Tibial nerve (tissue), 4 donors: ENCODE measurements at places on chromosomes 3 and 15.

DNA sequence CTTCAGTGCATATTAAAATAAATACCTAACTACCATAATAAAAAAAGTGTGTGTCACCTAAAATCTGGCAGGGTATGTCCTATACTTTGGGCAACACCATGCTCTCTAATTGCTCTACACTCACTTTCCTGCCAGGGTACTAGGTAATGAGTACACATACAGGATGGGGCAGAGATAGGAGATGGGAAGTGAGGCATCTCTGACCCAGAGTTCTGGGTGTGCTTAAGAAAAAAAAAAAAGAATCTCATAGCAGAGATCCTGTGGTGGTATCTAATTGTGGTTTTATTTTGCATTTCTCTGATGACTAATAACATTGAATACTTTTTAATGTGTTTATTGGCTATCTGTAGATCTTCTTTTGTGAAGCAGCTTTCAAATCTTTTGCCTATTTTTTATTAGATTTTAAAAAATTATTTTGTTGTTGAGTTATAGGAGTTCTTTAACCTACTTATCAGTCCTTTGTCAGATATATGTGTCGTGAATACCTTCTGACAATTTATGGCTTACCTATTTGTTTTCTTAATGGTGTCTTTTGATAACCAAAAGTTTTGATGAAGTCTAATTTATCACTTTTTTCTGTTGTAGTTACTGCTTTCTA is 48.0 kb downstream of the EEFSEC start:
- DNase-seq: no peak

- no peak for DNase-seq
Observed at GRCh38 chr3:168322941-168323340, 227.2 kb upstream of the GOLIM4 start.

GRCh38 chr3:134464064-134464688 is 21.6 kb downstream of the ANAPC13 start:
- DNase-seq: peak; percentile 78

DNA sequence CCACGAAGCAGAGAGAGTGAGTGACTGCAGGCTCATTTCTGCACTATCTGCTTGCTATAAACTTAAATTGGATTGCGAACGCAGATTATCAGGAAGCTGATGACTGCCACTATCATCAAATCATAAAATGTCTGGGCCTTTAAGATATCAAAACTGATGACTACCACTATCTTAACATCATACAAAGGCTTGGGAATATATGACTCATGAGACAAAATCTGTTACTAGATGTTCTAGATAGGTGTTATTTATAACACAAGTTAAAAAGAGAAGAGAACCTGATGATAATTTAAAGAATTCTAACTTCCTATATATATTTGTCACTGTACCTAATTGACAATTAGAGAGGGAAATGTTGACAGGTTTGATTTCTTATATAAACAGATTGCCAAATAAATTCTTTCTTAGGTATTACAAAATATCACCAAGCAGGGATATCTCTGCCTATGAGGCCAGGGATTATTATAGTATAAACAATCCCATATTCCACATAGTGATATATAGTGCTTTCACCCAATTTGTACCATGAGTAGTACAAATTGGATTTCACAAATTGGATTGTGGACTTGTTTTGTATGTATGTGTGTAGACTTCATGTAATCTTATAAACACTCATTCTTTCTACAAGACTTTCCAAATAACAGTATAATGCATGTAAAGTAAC is 1157.2 kb downstream of the ROBO1 start:
- no peak for DNase-seq

GRCh38 chr3:55538158-55538557 is 51.1 kb upstream of the WNT5A start:
- DNase-seq: no peak

- peak; percentile 14 for DNase-seq
Observed at GRCh38 chr3:183698756-183699155, 1.2 kb downstream of the YEATS2 start.

DNA sequence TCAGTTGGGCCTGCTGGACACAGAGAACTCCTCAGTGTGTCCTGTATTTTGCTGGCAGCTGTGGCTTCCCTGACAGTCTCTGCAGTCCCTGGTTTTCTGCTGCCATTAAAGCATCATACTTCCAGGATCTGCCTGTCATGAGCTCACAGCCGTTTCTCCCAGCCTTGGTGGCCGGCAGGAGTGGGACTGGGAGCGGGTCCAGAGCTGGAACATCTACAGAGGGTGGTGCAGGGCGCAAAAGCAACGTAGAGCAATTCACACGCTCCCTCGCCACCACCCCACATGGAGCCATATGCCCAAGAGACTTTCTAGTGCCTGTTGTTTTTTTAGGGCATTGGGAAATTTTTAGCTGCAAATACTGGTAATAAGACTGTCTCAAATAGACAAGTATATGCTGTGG is 33.6 kb downstream of the ABTB1 start:
- DNase-seq: no peak

DNA sequence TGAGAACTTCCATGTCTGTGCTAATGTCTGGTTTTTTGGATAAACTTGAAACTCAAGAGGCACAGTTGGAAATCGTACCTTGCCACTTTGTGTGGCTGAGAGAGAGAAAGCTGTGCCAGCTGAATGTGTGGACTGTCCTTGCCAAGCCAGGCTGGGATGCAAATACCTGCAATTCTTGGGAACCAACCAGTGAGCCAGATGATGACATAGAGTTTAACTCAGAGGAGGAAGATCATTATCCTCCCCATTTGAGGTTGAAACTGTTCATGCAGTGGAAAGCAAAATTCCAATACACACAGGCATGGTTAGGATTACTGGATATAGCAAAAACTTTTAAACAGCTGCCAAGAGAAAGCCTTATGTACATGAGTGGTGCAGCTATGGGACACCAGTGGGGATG is 451.4 kb upstream of the NPAP1 start:
- DNase-seq: no peak

- no peak for DNase-seq
Observed at GRCh38 chr3:18806633-18807032, 341.7 kb upstream of the KCNH8 start.

DNA sequence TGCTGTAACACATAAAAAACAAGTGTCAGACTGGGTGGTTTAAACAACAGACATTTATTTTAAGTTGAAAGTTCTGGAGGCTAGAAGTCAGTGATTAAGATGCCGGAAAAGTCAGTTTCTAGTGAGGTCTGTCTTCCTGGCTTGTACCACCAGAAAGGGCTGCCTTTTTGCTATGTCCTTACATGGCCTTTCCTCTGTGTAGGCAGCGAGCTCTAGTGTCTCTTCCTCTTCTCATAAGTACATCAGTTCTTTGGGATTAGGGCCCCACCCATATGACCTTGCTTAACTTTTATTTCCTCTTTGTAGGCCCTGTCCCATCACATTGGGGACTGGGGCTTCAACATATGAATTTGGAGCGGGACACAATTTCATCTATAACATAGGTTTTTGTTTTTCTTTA is 128.0 kb downstream of the BBX start:
- DNase-seq: no peak

DNA sequence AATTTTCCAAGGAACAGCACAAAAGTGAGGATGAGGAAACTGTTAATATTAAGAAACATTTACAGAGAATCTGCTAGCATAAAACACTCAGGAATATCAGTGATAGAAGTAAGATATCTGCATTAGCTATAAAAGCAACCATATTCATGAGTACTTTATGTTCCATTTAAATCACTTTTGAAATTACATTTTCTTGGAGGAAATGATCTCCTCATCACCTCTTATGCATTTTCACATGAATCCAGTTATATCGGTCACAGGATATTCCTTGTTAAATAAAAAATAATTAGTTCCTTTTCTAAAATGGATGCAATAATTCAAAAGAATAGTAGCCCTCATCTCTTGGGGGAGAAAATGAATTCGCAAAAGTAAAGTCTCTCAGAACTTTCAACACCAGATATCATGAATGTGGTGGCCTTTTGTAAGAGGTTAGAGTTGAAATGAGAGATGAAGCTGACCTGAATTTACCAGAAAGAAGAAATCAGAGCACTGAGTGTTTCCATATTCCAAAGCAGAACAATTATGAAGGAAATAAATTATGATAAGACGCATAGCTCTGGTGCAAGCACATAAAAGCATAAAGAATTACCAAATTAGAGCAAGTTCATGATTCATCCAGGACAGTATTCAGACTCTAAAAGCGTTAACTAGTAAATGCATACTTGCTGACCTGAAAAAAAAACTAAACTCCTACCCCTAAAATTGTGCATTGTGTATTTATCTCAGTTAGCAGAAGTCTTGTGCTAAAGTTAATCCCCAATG is 321.9 kb upstream of the CCDC54 start:
- DNase-seq: no peak

DNA sequence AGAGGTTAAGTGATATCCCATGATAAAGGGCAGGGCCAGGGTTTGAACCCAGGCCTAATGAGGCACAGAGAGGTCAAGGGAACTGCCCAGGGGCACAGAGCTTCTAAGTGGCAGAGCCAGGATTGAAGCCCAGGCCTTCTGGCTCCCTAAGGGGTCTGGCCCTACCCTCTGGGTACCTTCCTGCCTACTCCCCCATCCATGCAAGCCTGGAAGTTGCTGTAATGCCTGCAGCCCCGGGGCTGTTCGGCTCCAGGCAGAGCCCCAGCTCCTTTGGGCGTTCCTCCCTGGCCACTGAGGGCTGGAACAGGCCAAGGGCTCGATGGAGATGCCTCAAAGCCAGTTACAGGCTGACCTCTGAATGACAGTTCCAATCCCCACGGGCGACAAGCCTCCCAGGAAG is 4.5 kb downstream of the GRIP2 start:
- no peak for DNase-seq

DNA sequence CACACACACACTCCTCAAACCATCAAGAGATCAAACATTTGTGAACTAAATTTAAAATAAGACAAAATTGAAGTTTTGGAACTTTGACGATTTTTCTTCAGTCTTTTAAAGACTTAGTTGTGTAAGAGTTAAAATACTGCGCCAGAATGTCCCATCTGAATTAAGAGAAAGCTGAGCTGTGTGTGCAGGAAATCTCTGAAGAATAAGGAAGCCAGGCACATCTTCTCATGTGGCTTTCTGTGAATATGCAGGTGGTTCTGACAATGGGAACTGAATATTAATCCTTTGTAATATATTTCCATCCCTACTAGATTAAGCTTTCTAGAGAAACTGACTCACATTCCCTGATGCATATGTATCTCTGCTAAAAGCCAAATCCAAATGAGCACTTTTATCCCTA is 60.1 kb upstream of the ICE2 start:
- DNase-seq: no peak

DNA sequence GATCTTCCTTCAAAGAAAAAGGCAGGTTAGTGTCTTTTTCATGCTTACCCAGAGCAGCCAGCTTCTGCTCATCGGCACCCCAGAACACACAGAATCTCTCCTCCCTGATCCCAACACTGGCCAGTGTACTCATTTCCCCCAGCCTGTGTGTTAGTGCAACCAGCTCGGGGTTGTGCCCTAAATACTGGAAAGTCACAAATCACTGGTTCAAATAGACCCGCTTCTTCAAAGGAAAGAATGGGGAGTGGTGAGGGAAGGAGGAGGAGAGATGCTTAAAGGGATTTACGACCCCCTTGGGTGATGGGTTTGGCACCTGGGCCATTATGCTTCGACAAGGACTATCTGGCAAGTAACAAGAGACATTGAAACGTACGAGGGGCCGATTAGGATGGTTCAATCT is 114.0 kb downstream of the FOXB1 start:
- no peak for DNase-seq

- peak; percentile 16 for DNase-seq
Observed at GRCh38 chr3:163056874-163057497, 1560.4 kb downstream of the OTOL1 start.

DNA sequence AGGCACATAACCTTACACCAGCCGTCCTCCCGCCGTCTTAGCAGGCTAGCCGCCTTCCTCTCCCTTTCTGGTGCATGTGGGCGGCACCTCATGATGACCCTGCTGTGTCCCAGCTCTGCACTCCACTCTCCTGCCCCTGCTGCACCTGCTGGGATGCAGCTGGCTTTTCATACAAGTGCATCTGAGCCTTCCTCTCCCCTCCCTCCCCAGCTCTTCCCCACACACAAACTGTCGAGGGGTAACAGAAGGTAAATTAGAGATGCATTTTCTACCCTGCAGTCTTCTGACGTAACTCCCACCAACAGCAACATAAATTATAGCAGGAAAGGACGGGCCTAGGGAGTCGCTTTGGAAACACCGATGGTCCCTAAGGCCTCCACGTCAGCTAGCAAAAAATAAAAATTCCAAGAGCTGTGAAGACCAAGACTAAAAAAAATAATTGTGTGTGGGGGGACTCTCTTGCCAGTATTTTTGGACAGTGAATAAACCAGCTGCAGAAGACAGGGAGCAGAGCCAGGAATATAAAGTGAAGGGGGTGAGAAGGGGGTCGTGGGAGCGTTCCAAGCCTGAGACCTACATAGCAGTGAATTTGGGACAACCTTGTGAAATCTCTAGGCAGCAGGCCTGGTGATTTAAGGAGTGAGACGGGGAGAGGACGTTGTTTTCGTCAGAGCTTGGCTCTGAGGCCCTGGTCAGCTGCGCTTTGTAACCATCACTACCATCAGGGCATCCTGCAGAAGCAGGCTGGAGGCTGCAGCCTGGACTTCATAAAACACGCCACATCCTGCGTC is 216.2 kb downstream of the ADAMTS17 start:
- DNase-seq: no peak

DNA sequence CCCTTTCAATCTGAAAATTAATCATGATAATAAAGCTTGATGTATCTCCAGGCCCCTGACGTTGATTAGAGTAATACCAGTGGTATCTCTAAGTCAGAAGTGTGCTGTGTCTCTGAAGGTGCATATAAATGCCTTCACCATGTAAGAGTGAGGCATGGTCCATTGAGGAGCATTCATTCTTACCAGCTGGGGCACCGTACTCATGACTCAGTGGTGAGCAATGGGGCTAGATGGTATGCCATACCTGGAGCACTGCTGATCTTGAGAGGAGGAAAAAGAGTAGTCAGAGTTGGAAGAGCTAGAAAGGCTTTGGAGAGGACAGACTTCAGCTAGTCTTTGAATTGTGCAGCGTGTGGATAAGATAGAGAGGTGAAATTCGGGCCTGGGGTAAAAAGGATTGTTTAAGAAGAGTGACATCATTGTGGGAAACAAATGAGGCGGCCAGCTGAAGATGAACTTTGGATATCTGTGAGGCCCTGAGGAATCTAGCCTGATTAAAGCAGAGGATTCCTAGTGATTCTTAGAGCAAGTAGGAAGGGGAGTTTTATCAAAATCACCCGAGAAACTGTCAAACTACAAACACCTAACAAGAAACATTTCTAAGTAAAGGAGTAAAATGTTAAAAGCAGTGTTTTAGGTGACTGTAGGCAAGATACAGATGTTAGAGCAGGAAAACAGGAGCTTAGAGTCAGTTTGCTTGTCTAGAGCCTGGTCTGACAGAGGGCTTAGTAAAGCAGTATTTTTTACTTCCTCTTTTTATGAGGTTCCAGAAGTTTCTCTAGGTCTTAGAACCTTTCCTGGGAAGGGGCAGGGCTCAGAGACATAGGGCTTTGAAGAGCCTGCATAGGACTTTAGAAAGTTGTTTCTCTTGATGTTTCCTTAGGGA is 13.6 kb downstream of the TMOD3 start:
- DNase-seq: no peak

DNA sequence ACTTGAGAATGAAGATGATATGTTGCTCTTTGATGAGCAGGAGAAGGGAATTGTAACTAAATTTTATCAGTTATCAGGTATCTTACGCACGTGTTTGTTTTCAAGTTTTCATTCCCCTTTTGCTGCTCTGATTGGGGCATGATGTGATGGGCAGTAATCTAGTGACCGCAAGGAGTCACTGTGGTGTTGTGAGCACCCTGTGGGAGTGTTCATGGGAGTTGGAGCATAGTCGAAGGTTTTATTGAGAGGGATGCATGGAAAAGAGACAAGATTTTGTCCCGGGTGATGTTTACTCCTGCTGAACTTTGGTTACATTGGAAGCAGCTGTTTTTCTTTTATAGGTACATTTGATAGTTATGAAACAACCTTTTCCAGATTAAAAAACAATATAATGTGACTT is 2.1 kb downstream of the FAN1 start:
- no peak for DNase-seq
